ENCODE measurements at places on chromosomes 2 and 18. TPM values are rescaled to one million over a fixed set of nuclear protein-coding genes. Genes with fewer than 3 reads are reported as not detected.

SEMA4C gene
- 58.0 TPM for total RNA-seq

KCNIP3 gene
- total RNA-seq, result 6.2 TPM

- DNase-seq, result no peak
Observed at GRCh38 chr2:25347205-25347815, 5.6 kb upstream of the DNMT3A start.

DNA sequence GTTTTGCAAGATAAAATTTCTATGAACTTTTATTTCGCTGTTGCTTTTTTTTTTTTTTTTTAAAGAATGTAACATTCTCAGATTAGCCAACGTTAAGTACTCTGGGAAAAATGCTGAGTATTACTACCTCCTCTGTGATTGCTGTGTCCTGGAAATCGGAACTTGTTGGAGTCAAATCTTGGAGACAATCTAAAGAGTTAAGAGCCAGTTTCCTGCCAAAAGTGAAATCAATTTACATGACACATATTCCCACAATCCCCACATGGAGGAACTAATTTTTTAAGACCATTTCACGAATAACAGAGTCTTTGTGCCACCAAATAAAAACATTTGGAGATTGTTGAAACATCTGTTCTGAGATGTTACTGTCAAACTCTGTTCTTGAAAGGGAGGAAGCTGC, 127.8 kb downstream of the MEP1B start:
- DNase-seq, result no peak

GRCh38 chr2:238548902-238549462, 122.3 kb downstream of the ASB1 start:
- no peak for DNase-seq

GCKR gene
- total RNA-seq, result 1.9 TPM

GRCh38 chr18:3771121-3771971, 321.4 kb downstream of the TGIF1 start:
- peak; percentile 89 for DNase-seq

DNA sequence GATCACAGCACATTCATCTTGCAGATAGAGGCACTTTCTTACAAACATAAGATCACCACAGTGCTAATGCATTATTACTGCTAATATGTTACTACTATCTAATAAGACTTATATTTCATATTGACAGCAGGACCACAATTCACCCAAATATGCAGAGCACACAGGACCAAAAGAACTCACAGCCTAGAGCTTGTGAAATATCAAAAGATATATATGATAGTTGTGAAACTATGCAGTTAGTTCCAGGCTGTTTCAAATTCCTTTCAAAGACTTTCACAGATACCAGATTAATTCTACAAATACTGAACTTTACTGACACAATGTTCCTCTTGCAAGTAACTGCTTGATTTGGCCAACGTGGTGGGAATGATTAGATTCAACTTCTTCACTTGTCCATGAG, 23.0 kb downstream of the FBXO15 start:
- DNase-seq, result no peak

SEMA4F gene
- 9.1 TPM for total RNA-seq

DNA sequence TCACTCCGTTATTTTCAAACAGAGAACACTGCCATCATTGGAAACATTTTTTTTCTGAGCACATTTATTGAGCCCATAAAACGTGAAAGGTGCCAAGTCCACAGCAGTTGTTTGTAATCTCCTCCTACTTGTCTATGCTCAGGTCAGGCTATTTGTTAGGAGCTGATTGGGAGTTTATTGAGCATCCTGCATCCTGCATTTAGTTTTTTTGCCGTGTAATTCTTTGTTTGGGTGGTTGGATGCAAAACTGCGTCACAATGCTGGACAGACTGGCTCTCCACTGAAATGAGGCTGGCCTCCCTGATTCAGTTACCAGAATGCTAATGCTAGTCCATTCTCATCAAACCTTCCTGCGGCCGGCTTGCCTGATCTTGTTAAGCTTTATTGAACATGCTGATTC, 71.4 kb downstream of the RAPGEF4 start:
- DNase-seq, result peak; percentile 50

- DNase-seq, result no peak
Observed at GRCh38 chr2:209095432-209095831, 328.4 kb upstream of the MAP2 start.

DNA sequence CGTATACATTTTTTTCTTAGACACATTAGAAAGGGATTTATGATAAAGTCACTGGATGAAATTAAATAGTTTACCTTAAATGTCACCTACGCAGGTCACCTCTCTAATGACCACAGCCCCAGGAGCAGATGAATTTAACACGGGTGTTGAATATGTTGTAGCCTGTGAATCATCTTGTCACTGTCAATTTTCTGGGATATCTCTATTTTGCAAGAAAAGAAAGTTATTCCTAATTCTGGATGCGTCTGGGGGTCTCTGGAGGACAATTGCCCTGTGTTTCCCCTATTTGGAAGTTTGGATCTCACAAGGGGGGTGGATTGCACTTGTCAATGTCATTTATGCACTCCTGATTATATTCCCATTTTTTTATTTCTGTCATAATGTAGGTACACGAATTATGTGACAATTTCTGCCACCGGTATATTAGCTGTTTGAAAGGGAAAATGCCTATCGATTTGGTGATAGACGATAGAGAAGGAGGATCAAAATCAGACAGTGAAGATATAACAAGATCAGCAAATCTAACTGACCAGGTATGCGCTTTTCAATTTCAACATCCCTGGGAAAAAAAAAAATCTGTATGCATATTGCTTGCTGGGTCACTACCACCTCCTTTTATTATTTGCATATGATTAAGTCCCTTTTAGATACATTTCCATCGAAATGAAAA, 7.7 kb downstream of the MEIS1 start:
- DNase-seq, result no peak

INHBB gene
- total RNA-seq, result 10.8 TPM

- DNase-seq, result peak; percentile 71
Observed at GRCh38 chr2:9107168-9108025, 99.2 kb upstream of the ASAP2 start.

DNA sequence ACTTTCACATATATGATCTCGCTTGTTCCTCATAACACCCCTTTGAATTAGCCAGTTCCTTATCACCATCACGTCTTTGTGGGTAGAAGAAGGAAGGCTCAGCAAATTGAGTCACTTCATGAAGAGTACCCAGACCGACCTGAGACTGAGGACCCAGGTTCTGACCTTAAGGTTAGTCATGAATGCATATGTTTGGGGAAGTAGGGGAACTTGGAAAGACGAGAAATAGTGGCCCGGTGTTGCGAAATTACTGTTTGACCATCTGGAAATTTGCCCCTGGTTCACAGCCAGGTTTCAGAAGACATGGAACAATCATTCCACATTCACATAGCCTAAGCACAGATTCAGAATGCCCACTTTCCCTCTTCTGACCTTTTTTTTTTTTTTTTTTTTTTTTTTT, 59.8 kb downstream of the MEIS1 start:
- DNase-seq, result peak; percentile 63

TUBA4B gene
- total RNA-seq, result not detected

GRCh38 chr2:189654641-189655040, 6.6 kb upstream of the ASNSD1 start:
- DNase-seq, result no peak

IL36RN gene
- not detected for total RNA-seq

DNA sequence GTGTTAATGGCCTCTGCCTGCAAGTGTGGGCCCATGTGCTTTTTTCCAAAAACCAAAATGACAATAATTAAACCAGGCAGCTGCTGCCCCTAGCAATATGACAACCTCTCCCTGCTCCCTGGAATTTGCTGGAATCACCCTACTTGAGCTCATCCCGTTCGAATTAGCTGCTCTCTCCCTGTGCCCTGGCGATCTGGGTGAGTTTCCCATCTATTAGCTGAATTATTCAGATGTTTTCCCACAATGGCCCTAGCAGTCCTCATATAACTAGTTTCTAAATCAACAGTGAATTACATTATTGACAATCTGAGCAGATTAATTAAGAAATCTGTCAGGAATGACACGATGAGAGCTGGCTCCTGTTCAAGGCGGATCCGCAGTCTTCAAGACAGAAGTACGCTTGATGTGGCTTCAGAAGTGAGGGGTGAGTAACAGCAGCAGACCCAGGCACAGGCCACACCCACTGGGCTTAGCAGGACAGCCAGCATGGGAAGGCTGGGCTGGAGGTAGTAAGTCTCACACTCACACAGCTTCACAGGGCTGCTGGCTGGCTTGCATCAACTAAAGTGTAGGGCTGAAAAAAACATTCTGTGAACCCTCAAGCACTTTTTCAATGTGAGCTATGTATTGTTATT, 366.2 kb upstream of the ID2 start:
- DNase-seq, result peak; percentile 22

DNA sequence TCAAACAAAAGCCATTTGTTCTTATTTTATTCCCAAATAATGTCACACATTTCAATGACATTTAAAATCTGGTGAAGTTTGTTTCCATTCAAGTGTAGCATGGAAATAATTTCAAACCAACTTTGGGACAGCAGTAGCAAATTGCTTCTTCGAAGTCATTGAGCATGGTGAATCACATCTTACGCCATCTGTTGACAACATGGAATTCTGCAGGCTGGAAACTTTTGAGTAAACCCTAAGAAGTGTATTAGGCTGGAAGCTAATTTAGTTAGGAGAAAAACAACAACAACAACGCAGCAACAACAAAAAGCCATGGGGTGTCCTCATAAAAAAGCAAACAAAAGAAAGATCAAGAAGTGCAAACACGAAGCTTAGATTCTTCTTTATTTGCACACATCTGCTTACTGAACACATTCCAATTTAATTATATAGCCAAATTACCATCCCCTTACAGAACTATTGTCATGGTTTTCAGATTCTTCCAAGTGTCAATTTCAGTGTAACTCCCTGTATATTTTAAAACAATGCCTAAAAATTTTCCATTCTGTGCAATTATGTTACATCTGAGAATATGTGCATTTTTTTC, 659.0 kb upstream of the CDH7 start:
- no peak for DNase-seq

DNA sequence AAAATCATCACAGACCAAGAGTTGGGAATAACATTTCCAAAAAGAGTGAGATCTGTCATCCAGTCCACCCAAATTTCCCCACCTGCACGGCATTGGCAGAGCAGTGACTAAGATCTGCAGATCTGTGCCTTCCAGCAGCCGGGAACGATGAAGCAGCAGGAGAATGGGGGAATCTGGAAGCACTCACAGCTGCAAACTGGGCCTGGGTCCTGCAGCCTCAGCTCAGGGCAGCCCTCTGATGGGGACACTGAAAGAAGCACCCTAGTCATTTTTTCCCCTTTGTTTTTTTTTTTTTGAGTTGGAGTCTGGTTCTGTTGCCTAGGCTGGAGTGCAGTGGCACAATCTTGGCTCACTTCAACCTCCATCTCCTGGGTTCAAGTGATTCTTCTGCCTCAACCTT, 4.4 kb upstream of the SAG start:
- no peak for DNase-seq

GRCh38 chr2:241461693-241462677, 46.4 kb downstream of the STK25 start:
- DNase-seq, result no peak

- DNase-seq, result no peak
Observed at GRCh38 chr2:184178229-184178628, 420.1 kb upstream of the ZNF804A start.

MAIP1 gene
- total RNA-seq, result 14.1 TPM

STON1 gene
- total RNA-seq, result 16.2 TPM

NETO1 gene
- 2.6 TPM for total RNA-seq

DNA sequence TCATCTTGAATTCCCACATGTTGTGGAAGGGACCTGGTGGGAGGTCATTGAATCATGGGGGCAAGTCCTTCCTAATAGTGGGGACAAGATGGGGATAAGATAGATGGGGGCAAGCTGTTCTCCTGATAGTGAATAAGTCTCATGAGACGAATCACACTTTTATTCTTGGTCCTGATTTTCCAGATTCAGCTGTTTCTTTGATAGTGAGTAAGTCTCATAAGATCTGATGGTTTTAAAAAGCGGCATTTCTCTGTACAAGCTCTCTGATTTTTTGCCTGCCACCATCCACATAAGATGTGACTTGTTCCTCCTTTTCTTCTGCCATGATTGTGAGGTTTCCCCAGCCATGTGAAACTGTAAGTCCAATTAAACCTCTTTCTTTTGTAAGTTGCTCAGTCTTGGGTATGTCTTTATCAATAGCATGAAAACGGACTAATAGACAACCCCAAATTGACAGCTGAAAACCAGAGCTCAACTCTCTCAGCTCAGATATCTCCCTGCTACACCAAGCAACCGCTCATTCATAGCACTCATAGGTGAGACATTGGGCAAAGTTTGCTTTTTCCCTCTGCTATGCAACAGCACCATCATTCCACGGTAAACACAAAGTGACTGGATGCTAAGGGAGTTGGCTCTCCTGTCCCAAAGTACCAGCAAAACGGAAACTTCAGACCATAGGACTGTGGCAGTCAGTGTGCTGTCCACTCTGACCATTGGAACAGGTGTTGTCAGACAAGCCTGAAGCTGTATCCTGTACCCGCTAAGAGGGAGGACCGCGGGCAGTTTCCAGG, 44.9 kb upstream of the TBC1D8 start:
- DNase-seq, result no peak

DNA sequence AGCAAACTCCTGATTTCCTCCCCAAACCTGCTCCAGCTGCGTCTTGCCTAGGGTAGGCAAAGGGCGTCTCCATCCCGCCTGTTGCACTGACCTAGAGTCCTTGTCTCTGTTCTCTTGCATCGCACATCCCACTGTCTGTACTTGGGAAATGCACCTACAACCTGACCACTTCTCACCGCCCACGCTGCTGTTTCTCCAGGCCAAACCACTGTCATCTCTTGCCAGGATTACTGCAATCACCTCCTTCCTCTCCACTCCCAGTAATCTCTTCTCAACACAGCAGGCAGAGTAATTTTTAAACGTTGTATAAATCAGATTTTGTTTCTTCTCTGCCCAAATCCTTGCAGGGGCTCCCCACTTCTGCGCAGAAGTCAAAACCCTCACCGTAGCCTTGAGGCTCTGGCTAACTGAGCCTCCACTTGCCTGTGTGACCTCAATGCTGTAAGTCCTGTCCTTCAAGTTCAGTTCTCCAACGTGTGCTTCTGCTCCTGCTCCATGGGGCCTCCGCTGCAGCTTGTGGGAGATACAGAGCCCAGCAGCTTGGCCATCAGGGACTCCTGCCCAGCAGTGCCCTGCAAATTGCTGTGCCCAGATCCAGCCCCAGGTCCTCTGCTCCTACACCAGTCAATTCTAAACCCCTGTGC, 27.7 kb upstream of the SEMA4C start:
- no peak for DNase-seq

MOGAT1 gene
- total RNA-seq, result not detected

STPG4 gene
- total RNA-seq, result not detected

DNA sequence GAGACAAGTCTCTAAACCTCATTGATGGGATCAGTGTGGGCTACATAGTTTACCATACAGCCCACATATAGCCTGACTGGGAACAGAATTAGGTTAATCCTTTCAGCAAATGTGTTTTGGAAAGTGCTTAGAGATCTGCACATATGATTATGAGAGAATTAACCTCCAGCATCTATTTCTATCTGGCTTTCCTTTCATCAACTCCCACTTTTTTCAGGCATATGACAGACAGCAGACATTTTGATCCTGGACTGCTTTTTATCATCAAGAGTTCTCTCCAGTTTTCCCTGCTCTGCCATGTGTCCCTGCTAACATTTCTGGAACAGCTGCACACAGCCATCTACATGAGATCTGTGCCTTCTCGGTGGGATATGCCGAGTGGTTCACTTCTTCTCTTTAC, 139.5 kb upstream of the LRP1B start:
- DNase-seq, result no peak

- no peak for DNase-seq
Observed at GRCh38 chr18:50711386-50711785, 108.4 kb downstream of the MRO start.
